Activated naive CD8-positive, alpha-beta T cell treated with anti-CD3 and anti-CD28 coated beads for 36 hours (primary cell): ENCODE measurements at places on chromosomes 13 and 19.

DNA sequence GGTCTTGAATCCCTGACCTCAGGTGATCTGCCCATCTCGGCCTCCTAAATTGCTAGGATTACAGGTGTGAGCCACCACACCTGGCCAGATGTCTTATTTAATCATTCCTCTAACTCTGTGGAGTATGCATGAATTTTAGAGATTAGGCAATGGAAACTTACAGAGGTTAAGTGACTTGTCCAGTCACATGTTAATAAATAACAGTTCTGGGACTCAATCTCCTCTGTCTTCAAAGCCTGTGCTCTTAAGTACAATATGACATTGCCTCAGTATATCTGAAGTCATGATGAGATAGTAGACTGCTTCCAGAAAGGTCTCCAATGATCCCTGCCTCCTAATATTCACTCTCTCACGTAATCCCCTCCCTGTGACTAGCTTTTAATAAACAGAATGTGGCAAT, 72.9 kb upstream of the TDRD3 start:
- no peak for DNase-seq

DNA sequence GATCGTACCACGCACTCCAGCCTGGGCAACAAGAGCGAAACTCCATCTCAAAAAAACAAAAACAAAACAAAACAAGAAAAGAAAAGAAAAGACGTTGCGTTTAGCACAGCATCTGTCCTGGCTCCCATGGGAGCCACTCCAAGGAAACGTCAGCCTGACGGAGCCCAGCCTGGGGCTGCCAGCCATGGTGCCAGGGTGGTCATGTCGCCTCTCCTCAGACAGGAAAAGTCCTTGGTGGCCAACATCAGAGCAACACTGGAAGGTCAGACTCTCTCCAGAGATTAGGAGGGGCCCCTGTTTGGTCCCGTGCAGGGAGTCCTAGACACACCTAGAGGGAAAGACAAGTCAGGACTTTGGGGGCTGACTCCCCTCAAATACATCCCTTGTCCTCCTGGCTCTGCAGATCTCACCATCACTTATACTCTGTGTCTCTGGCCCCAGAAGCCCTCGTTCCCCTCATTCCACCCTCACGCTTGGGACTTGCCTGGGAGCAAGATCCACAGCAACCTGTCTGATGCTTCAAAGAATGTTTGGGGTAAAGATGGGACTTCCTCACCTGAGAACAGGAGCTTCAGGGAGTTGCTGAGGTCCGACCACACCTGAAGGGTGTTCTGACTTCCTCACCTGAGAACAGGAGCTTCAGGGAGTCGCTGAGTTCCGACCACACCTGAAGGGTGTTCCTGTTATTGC, 9.3 kb downstream of the LILRA4 start:
- no peak for DNase-seq

DNA sequence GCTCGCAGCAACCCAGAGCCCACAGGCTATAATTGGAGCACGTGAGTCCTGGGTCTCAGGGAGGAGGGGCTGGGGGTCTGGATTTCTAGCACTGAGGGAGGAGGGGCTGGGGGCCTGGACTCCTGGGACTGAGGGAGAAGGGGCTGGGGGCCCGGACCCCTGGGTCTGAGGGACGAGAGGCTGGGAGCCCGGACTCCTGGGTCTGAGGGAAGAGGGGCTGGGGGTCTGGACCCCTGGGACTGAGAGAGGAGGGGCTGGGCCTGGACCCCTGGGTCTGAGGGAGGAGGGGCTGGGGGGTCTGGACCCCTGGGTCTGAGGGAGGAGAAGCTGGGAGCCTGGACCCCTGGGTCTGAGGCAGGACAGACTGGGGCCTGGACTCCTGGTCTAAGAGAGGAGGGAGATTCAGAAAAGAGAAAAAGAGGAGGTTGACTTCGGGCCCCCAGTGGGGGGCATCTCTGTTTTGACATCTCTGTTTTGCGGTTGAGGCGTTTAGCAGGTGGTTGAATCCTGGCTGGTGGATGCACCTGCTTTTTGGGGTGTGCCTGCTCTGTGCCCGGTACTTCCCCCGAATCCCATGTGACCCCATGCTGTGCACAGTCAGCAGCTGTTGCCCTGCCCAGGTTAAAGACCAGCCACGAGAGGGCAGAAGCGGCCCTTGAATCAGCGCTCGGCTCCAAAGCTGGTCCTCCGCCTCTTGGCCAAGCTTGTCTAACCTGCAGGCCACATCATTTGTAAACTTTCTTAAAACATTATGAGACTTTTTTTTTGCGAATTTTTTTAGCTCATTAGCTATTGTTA, 10.5 kb downstream of the PVR start:
- peak; percentile 77 for DNase-seq

DNA sequence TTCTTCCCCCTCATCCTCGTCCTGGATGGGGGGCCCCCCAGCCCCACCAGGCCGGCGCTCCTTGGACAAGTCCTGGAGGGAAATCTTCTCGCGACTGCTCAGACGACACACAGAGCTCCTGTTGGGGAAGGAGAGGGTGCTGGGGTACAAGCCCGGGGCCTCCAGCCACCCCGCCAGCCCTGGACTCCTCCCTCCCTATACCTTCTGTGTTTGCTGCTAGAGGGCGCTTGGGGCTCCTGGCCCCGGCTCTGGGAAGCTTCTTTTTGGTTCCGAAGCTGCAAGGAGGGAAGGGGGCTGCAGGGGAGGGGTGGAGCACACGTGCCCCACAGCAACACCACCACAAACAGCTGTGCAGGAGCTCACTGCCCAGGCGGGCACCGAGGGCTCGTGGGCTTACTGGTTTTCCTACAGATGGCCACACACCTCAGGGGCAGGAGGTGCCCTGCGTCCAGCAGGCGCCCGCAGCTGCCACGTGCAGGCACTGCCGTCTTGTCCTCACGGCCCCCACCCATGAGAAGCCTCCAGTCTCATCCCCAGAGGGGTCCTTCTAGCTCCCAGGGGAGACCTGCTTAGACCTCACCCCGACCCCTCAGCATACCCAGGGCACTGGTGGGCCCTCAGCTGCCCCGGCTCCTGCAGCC, 20.5 kb downstream of the EPS8L1 start:
- DNase-seq, result no peak

DNA sequence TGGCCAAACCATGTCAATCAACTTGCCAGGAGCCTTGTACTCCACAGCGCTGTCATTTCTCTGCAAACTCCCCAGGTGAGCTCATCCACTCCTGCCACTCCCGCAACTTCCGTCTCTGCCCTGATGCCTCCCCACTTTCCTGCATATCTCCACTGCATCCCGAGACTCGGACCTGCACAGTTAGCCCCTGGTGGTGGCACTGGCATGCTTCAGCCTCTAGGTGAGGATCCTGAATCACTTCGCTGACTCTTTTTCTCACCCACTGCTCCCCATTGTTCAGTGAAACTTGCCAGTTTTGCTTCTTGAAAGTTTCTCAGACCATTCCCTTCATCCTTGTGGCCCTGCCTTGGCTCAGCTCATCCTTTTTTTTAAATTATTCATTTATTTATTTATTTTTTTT, 3.4 kb upstream of the CTU1 start:
- DNase-seq, result no peak

- no peak for DNase-seq
Measured at GRCh38 chr13:51912511-51913225, 50.9 kb downstream of the CCDC70 start.

DNA sequence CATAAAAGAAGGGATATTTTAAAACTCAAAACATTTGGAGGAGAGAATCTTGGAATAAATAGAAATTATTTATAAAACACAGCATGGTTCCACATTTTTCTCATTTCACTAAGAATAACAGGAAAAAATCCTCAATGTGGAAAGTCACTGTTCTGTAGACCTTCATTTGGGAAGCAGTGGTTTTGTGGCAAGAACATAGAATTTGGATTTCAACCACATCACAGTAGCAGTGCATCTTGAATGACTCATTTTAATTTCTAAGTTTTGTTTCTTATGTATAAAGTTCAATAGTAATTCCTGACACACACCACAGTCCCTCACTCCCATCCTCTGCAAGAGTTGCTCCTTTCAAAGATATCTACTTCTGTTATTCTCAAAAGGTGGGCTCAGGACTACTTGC, 264.0 kb downstream of the ENOX1 start:
- DNase-seq, result no peak

DNA sequence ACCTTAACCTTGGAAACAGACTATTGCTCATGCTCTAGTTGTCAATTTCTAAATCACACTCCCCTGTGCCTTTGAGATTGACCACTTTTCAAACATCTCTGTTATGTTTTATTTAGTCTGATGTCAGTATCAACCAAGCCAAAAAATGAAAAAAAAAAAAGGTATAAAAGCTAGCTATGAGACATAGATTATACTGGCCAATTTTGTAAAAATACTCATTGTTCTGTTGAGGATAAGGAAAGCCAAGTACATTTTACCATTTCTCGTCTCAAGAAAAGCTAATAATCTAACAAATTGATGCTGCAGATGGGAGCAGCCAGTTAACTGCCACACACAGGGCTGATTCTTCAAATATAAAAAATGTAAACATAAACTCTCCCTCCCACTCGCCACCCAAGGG, 572.6 kb upstream of the KLF12 start:
- DNase-seq, result no peak

DNA sequence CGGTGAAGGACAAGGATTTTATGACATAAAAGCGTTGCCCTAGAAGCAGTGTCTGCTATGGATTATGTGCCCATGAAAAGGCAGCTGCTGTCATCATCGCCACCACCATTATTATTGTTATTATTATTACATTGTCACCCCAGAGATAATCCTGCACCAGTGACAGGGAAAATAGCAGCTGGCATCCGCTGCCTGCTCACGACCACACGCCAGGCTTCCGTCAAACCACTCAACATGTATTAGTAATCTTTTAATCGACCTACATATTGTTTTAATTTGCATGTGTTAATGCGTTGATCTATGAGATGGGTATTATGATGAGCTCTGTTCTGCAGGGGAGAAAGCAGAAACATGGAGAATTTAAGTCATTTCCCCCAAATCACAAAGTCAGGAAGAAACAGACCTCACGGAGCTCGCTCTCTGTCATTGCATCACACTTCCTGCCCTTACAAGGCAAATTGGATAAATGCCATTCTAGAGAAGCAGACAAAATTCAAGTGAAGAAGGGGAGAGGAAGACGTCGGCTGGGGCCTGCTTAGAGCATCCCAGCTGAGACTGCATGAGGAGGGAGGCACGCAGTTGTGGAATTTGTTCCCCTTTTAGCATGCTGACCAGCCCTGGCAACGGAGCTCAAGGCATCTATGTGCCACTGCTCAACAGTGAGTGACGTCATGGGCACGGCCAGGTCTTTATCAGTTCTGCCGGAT, at the start of gene FFAR3:
FFAR3 (plus strand) TSS at position 594 of the 707 bp plus-strand sequence. CDS start 431 bp downstream, outside the sequence.
- no peak for DNase-seq

- DNase-seq, result no peak
Measured at GRCh38 chr19:12284631-12285030, 10.1 kb downstream of the ZNF44 start.

DNA sequence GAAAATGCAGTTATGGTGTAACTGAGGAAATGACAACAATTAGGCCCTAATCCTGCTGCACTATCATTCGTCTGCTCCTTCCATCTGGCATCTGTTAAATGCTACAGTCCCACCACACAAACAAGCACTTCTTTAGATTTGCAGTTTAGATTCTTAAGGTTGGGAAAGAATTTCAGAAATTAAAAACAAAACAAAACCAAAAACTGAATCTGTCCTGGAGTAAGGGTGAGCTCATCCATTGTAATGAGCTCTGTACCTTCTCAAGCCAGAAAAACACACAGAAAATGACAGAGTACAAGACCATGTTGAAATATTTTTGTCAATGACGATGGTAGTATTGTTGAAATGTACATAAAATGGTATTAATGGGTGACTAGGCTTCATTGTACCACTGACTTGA, 28.3 kb downstream of the SMAD9 start:
- DNase-seq, result no peak

- no peak for DNase-seq
Measured at GRCh38 chr19:3660493-3661219, 34.1 kb upstream of the CACTIN start.

GRCh38 chr13:114024603-114025404, 50.9 kb upstream of the C13orf46 start:
- no peak for DNase-seq

DNA sequence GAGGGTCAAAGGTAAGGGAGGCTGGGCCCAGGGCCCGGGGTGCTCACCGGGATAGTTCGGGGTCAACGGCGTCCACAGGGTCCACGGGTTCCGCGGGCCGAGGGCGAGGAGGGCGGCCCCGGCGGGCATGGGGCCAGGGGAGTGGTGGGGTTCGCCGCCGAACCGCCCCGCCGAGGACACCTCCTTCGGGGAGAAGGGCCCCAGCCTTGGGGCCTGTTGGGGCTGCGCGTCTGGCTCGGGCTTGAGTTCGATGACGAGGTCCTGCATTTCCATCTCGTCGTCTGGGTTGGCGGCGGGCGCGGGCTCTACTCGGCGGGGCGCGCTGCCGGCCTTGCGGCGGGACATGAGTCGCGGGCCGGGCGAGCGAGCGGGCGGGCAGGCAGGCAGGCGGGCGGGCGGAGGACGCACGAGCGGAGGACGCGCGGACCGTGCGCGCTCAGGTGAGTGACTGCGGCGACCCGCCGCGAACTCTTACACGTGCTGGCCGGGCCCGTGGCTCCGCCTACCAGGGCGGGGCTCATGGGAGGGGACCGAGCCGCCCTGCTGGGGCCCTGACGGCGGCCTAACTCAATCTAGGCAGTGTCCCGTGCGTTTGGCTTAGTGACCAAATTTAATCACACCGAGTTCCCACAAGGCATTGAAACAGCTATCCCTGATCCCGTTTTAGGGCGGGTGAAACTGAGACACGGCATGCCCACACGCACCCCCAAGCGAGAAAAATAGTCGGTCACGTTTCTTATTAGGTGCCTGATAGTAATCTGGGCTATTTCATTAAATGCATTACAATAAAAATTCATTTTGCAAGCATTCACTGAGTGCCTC, at the start of gene ZNF296:
ZNF296 (minus strand) TSS at position 450 of the 822 bp plus-strand sequence; CDS start at position 345, 105 bp downstream.
- DNase-seq, result peak; percentile 91

- DNase-seq, result no peak
Measured at GRCh38 chr19:38952395-38953165, 21.8 kb downstream of the MRPS12 start.

DNA sequence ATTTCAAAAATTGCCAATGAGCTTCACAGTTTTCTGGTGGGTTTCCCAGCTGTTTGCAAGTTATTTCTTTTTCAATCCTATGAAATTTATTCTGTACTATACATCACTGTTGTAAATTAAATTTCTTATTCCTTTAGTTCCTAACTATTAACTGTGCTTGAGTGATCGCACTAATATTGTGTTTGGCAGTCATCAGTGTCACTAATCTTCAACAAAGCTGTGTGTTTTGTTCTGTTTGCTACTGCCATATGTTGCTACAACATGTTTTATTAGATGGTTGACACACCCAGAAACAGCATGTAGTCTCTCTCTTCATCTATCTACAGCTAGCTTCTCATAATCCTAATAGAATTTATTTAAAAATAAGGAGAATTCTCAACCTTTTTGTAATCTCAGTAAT, 453.6 kb upstream of the PRR20A start:
- DNase-seq, result no peak

GRCh38 chr19:12064590-12065538, at the start of gene ZNF844:
Gene ZNF844, plus strand, starts transcription at chr19:12064731. Its CDS starts 143 bp downstream, at chr19:12064874.
- peak; percentile 80 for DNase-seq

DNA sequence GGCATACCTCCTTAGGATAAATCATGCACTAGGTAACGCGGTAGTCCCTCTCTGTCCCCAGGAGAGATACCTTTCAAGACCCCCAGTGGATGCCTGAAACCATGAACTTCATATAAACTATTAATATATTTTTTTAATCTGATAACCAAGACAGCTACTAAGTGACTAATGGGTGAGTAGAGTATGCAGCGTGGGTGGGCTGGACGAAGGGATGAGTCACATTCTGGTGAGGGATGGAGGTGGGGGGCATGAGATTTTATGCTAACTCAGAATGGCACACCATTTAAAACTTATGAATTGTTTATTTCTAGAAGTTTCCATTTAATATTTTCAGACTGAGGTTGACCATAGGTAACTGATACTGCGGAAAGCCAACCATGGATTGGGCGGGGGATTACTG, 46.2 kb downstream of the CDK8 start:
- DNase-seq, result no peak
